ENCODE measurements at places on chromosomes 3 and 15.

DNA sequence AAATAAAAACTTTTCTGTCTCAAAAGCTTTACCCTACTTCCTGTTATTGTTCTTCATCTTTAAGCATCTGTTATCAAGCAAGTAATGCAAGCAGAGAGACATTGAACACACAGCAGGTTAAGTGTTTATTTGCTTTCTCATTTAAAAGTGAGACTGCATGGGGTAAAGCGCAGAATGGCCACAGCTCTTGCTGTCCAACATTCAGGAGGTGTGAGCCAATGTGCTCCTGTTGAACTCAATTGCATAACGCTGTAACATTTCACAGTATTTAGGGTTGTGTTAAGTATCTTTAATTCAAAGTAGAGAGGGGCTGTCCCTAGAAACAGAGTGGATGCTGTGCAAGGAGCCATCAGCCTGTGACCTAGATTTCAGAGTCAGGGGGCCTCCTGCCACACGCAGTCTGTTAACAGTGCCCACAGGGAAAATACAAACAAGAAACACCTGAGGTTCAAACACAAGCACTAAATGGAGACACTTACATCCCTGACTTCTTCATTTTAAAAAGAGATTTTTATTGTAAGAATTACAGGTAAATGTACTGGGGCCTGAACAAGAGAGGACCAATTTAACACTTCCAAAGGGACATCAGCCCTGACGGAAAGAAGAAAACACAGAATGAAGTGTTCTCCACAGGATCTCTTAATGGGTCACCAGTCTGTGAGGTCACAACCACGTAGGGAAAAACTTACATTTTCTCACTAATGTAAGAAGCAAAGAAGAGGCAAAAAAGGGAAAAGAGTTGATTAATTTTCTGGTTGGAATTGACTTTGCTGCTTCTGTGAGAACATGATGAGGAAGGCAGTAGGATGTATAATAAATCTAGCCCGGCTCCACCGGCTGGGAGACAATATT, 815.1 kb downstream of the VGLL3 start:
- DNase-seq, result no peak

DNA sequence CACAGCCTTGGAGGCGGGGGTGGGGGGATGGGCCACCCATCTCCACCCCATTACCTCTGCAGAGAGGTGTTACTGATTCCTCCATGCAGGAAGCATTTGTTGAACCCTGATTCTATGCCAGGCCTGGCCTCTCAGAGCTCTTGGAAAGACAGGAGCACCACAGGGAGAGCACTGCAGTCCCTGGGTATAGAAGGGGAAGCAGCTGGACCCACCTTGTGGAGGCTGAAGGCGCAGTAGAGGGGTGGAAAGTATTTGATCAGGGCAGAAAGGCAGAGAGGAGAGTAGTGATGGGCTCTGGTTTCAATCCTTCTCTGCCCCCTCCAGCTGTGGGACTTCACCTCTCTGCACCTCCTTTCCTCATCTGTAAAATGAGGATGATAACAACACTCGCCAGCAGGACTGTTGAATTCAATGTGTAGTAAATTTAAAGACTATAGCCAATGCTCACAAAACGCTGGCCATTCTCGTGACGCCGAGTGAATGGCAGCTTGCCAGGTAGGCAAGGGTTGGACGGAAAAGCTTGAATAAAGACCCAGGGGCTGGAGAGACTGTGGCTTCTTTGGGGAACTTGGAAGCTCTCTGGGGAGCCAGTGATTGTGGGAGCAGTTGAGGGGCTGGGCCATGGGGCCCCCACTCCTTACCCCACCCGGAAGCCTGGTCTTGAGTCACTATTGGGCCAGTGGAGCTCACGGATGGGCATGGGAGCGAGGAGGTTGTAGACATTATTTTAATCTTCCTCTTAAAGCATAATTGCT, 8.0 kb upstream of the CCDC33 start:
- DNase-seq, result no peak

- no peak for DNase-seq
Observed at GRCh38 chr15:89299896-89300295, 34.7 kb downstream of the POLG start.

DNA sequence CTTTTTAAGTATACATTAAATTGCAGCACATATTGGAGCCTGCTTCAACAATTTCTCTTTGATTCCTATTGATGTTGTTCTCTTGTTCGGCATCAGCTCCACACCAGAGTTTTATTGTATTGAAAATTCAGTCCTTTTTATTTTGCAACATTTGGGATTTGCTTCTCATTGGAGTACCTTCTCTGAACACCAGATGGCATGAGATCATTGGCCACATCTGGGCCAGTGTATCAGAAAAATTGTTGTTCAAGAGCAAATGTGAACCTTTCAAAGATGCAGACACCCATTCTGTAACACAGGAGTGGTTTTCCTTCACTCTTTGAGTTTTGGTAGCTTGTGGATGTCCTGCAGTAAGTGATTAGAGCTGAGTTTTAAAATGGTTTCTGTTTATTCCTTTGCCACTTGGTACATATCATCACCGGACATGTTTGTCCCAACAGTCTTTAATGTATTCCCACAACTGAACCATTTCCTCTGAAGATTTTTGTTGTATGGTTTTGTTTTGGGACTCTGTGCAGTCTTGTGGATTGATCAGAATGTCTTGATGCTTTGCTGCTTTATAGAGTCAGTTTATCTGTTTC, 96.1 kb downstream of the MCTP2 start:
- DNase-seq, result no peak

DNA sequence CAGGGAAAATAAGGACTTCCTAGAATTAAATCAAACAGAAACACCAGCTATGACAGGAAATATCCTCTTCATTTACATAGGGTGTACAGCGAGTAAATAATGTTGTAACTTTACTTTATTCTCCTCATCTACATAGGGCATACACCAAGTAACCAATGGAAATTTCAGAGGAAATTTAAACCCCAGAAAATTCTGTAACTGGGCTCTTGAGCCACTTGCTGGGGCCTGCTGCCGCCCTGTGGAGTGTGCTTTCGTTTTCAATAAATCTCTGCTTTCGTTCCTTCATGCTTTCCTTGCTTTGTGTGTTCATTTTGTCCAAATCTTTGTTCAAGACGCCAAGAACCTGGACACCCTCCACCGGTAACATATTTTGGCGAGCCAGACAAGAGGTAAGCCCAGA, 990.4 kb upstream of the CADM2 start:
- DNase-seq, result no peak

DNA sequence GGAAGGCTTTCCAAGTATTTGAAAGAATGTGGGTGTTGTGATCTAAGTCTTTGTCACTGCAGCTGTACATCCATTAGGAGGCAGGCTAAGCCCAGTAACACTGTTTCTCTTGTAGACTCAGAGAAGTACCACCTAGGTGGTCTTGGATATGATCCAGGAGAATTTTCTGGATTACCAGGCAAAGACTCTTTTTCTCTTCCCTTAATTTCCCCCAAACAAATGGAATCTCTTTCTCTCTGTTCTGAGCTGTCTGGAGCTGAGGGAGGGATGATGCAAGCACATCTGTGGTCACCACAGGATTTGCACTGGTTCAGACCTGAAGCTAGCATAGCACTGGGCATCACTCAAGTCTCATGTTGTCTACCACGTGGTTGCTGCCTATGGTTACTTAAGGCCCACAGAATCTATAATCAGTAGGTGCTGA, 227.6 kb downstream of the NECTIN3 start:
- no peak for DNase-seq

DNA sequence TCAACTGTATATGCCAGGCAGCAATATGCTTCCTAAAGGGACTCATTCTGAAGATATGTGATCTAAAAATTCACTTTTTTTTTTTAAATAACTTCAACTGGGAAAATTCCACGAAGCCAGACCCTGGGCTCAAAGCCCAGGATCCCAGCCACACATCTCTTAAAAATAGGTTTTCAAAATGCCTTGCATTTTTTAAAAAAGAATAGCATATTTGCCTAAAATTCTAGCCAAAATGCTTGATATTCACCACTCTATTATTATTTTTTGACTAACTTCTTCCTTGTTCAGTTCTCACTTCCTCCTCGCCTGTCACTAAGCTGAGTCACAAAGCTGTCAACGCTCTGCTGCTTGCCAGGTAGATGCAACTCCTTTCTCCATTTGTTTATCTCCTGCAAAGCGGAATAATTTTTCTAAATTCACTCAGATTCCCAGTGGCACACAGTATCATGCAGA, 28.0 kb upstream of the VGLL4 start:
- DNase-seq, result no peak

GRCh38 chr3:11154953-11155325, 646 bp downstream of the HRH1 start:
- no peak for DNase-seq

DNA sequence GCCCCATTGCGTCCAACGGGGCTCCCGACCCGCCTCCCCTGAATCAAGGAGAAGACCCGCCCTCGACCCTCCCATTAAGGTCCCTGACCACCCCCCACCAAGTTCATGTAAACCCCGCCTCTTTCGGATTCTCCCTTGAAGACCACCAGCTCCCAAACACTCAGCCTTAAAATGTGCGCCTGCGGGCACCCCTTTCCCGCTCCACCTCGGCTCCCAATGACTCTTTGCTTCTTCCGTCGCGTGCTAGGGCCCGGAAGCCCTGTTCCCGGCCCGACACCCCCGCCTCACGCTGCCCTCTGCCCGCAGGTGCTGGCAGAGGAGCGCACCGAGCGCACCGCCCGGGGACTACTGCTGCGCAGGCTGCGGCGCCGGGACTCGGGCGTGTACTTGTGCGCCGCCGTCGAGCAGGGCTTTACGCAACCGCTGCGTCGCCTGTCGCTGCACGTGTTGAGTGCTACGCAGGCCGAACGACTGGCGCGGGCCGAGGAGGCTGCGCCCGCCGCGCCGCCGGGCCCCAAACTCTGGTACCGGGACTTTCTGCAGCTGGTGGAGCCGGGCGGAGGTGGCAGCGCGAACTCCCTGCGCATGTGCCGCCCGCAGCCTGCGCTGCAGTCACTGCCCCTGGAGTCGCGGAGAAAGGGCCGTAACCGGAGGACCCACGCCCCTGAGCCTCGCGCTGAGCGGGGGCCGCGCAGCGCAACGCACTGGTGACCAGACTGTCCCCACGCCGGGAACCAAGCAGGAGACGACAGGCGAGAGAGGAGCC, 2.7 kb upstream of the LSMEM2 start:
- DNase-seq, result no peak

- DNase-seq, result no peak
Observed at GRCh38 chr3:7144697-7145308, 283.9 kb downstream of the GRM7 start.

DNA sequence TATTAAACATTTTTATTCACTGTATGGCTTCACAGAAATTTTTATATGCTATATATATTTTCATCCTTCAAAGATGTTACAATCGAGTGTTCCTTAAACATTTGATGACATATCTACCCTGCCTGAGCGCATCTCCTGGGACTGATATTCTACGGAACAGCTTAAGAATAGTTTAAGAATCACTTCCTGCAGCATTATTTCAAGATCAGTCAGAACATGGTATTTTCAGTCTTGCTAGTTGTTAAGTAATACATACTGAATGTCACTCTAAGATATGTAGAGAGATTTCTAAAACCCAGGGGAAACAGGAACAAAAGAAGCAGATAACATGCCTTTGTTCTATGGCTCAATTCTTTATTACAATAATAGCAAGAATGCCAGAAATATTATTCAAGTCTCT, 8.7 kb downstream of the COL8A1 start:
- no peak for DNase-seq

DNA sequence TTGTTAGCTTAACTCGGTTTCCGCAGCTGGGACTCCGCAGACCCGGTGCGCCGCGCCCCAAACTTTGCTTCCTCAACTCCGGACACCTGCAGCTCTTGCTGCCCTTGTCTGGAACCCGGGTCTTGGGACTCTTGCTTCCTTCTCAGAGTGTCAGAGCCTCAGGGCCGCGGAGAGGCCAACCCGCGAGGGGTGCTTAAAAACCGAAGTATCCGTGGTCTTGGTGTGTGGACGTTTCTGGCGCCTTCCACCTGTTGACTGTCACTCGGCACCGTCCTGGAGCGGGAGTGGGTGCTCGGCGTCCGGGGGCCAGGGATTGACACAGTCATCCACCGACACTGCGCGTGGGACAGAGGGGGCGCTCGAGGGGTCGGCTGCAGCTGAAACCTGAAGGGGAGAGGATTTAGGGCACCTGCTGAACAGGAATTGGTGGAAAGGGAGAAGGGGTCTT, 386 bp downstream of the SQOR start:
- DNase-seq, result peak; percentile 61

DNA sequence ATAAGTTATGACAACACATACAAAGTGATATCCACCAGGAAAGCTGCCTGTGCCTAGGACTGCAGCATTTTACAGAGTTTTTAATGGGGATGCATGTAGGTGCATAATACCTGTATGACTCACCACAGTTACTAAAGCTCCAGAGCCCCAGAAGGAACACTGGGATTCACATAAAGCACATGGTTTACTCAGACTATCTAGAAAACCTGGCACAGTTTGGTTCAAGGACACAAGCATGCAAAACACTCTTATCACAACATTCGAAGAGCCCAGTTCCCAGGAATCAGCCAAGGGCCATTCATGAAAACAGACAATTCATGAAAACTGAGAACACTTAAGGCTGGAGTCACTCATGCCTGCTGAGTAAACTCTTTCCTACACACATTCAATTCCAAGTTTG, 261.0 kb downstream of the PYDC2 start:
- no peak for DNase-seq

- no peak for DNase-seq
Observed at GRCh38 chr3:37478721-37479210, 304.4 kb upstream of the LRRFIP2 start.

DNA sequence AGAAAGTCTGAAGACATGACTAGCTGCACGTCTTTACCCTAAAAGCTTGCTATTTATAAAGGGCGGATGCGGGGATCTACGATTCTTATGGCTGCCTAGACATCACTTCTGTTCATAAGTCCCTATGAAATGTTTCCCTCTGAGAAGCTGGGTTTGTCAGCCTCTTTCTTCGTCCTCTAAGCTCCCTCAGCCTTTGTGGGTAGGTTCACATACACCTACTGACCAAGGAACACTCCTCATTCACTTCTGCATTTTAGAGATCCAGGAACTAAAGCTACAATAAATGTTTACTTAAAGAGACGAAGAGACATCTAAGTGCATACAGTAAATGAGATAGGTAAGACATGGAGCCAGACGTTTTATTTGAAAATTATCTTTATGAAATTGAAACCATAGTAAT, 16.7 kb upstream of the RAMAC start:
- DNase-seq, result no peak

GRCh38 chr3:98800401-98800800, 37.3 kb downstream of the ST3GAL6 start:
- DNase-seq, result no peak
